ENCODE measurements at places on chromosomes 4 and X. TPM values are rescaled to one million over a fixed set of nuclear protein-coding genes. Genes with fewer than 3 reads are reported as not detected.

Gene AADAT
- total RNA-seq: not detected

DNA sequence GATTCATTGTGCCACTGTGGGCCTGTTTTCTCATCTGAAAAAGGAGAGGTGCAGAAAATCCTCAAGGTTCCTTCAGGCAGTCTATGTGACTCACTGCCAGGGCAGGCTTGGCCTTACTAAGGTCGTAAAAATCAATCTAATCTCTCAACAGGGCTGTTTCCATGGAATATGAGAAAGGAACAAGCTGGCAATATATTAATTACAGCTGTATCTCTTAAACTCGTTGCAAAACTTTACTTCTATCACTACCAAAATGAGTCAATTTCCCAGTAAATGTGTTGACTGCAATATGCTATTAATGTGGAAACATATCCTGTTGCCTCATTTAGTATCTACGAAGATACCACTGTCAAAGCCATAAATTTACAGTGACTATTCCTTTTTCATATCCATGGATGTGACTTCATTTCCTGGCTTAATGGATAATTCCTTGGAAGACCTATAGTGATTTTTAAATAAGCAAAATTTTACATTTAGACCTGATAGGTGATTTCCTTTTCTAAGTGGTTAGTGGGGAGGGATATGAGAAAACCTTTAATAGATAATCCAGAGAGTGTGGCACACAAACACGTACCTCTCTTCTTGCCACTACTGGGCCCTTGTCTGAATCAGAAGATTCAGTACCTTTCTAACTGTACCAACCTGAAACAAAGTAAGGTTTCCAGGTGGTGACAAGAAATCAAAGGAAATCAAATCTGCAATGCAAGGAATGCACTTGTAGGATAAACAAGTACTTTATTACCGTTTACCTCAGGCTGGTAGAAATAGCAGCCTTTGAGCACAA lies 127.4 kb upstream of the FTHL17 start:
- DNase-seq: no peak

DNA sequence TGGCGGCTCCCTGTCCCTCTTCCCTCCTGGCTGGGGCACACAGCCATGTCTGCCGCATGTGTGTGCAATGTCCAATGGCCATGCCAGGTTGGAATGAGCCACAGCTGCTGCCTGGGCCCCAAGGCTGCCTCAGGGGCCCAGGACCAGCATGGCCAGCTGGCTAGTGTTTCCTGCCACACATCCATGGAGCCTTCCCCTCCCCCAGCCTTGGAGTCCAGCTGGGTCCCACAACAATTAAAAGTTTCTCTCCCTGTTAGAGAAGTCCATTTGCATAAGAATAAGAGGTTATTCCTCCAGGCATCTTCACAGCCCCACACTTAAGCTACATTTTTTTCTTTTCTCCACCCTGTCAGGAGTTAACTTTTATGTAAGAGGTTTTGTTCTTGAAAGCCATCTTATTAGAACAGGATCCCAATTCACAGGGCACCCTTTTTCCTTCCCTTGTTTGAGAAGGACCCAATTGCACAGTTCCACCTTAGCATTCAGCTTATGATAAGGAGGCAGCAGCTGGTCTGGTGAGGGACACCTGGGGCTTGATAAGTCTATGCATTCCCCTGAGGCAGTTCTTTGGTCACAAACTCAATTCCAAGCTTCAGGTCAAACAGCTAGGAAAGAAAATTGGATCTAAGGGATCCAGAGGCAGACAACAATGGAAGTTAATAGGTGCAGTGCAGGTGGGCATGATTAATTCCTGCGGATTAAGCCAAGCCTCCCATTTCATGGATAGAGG lies 963.3 kb upstream of the GRIA3 start:
- no peak for DNase-seq

DNA sequence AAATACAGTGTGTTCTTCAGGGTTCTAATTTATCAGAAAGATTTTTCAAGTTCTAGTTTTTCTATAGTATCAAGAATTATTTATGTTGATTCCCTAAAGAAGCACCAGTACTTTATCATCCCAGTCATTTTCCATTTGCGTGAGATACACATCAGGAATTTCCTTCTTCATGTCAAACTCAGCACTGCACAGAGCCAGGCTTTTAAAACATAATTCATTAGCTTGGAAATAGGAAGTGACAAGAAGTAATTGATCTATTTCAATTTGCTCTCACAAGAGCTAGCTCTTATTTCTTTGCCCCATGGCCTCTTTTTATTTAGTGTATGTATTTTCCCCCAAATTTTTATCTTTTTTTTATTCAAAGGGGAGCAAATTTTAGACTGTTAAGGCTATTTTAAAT lies 13.0 kb upstream of the SLC10A4 start:
- DNase-seq: no peak

DNA sequence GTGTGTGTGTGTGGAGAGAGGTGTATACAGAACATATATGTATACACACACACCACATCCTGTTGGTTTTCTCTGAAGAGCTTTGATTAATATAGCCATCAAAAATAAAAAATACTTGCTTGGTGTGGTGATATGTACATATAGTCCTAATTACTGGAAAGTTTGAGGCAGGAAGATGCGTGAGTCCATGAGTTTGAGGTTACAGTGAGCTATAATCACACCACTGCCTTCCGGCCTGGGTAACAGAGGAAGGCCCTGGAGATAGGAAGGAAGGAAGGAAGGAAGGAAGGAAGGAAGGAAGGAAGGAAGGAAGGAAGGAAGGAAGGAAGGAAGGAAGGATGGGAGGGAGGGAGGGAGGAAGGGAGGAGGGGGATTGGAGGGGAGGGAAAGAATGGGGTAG lies 360.4 kb upstream of the CPEB2 start:
- no peak for DNase-seq

DNA sequence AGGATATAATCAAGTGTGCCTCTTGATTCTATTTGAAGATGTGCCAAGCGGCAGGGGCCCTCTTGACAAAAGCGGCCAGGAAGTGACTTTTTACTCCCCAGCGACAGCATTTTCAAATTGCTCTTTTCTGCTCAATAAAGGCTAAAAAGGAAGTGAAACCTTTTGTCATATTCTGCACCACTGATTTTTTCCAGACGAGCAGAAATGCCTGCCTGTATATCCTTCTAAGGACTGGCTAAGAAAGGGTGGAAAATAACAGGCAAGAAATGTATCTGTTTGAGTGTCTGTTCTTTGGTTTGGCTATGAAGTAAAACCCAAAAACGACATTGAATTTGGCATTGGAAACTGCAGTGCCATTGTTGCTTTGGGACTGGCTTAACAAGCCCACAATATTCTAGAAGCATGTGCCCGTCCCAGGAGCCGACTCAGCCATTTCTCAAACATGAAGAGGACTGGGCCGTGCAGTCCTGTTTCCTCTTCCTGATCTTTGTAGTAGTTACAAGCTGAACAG lies 25.4 kb downstream of the TMSB4X start:
- DNase-seq: peak; percentile 90

Gene RTL5
- 0.05 TPM for total RNA-seq

Gene VEGFC
- total RNA-seq: not detected

DNA sequence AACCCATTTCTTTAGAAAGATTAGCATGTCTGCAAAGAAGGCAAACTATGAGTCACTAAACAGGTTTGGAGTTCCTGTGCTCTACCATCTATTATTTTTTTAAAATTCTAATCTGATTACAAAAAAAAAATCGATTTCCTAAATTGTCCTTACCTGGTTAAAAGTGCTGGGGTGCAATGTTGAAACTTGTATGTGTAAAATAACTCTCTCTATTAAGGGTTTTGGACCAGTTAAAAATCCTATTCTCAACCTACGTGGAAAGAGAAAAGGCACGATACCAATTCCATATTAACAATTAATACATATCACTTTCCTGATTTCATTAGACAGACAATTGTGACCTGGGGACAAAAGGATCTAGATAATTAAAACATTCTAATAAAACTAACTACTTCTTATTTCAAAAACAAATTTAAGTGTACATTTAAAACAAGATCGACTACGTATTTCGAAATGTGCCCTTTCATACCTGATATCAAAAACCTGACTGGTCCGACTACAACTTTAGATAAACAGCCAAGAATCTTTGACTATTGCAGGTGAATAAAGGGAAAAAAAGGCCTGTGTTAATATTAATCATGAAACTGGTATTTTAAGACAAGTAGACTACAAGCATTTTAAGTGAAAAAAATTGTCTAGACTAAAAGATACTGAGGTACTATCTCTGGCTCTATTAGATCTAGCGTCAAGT lies 21.2 kb downstream of the AADAT start:
- no peak for DNase-seq

Gene PCDH19
- total RNA-seq: not detected

- DNase-seq: no peak
Observed at GRCh38 chr4:166014411-166014810, 141.4 kb downstream of the TLL1 start.

DNA sequence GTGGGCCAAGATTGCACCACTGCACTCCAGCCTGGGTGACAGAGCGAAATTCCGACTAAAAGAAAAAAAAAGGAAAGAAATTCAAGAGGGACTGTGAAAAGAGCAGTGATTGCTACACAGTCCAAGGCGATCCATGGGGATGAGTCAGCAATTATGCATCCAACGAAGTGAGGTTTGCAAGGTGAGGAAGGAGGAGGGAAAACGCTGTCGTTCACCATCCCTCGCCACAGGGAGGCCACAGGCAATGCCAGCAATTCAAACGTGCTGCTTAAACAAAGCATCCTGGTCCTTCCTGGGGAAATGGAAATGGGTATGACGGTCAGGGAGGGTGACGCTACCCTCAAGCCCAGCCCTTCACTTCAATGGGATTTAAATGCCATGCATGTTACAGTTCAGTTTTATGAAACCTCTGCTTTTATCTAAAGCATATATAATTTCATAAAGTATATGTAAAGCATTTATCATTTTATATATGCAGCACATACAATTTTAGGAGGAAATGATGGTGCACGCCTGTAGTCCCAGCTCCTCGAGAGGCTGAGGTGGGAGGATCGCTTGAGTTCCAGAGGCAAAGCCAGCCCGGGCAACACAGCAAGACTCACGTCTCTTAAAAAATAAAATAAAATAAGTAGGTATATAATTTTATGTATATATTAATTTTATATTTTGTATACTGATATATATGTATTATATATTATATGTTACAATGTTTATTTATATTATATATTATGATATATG lies 108.7 kb downstream of the DHRSX start:
- no peak for DNase-seq

DNA sequence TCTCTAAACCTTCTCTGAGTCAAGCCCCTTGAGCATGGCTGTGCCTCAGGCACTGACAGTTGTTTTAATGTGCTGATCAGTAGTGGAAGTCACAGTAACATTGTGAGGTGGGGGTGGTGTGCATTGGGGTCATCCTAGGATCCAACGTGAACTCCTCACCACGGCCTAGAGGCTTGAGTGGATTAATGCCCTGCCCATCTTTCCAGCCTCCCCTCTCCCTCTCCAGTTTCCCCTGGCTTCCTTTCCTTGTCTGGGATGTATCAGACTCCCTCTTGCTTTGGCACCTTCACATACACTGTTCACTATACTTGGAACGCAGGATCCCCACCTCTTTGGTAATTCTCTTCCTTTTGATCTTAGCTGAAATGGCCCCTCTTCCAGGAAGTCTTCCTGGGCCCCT lies 13.3 kb upstream of the PJA1 start:
- DNase-seq: no peak

DNA sequence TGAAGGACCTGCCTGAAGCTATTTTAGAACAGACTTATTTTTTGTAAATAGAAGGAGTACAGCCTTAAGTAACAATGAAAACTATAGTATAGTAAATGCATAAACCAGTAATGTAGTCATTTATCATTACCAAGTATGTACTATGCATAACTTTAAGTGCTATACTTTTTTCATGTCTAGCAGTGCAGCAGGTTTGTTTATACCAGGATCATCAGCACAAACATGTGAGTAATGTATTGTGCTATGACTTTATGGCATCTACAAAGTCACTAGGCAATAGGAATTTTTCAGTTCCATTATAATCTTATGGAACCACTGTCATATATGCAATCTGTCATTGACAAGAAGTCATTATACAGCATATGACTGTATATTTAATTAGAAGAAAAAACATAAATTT lies 3.4 kb upstream of the ODAPH start:
- DNase-seq: no peak

- DNase-seq: no peak
Observed at GRCh38 chrX:103063191-103063845, 653 bp downstream of the BEX1 start.

Gene PWWP3B
- total RNA-seq: not detected

Gene MAP7D2
- total RNA-seq: 0.13 TPM

DNA sequence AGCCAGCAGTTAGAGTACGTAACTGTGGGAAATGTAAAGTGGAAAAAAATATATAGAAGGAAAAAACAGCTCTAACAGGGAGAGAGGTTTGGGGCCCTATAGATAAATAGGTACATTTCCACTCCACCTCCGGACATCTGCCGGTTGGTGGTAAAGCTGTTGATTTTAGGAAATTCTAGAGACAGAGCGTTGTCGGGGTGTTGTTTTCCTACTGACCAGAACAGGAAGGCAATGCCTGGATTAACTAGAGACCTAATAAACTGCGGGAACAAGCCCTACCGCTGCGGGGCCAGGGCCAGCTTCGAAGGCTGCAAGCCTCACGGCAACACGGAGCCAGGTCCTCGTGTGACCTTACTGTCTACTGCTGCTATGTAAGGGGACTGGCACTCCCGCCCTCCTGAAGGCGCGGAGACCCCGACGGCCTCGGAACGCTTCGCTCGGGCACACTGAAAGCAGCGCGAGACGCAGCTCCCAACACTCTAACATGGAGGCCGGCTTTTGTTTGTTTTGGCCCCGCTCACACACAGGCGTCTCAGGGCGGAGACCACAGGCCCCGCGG lies 702 bp upstream of the CDKN2AIP start:
- DNase-seq: no peak

DNA sequence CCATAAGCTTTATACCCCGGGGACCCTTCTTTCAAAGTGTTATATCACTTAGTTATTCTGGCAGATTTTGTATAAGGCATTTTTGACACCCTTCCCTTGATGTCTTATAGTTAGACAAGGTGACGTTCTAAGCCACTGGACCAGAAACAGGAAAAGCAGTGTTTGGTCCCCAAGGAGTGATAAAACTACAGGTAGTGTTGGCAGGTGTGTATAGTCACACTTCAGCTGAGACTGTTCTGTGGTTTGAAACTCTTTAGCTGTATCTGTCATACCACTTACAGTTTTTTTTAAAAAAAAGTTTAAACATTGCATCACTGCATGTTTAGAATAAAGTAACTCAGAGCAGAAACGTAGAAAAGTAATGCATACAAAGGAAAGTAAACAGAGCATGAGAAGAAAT lies 48.5 kb downstream of the TLL1 start:
- DNase-seq: no peak

Gene ADH6
- total RNA-seq: not detected

GRCh38 chrX:5236096-5236495 lies 992.6 kb downstream of the NLGN4X start:
- DNase-seq: no peak

Gene CT45A10
- not detected for total RNA-seq

GRCh38 chr4:26458157-26458561 lies 32.1 kb downstream of the CCKAR start:
- no peak for DNase-seq

Measured in GM12878 (cell line).